ENCODE measurements at places on chromosomes 3 and 15.

GRCh38 chr15:58773024-58773423 lies 1.9 kb downstream of the MINDY2 start:
- DNase-seq: no peak

DNA sequence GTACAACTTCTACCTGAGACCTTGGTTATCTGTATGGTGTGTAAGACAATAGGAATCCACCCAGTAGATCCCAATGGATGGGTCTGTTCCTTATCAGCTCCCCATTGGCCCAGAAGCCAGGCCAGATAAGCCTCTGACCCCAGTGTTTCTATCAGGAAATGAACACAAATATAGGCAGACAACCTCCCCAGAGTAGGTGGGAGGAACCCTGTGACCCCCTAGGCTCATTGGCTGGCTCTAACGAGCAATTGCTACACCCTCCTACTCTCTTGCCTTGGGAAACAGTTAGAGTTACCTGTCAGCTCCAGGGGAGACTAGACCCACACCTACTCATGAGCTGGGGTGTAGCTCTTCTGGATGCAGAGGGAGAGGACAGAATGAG lies 299.9 kb downstream of the UACA start:
- no peak for DNase-seq

- no peak for DNase-seq
These were observed 35.4 kb downstream of the MFSD1 start for GRCh38 chr3:158837240-158837639.

GRCh38 chr3:58691997-58692396 lies 25.4 kb upstream of the FAM3D start:
- DNase-seq: peak; percentile 18

GRCh38 chr15:83100097-83100646 lies 7.3 kb upstream of the TM6SF1 start:
- DNase-seq: no peak

GRCh38 chr3:142501004-142501926 lies 53.4 kb upstream of the XRN1 start:
- DNase-seq: peak; percentile 86

DNA sequence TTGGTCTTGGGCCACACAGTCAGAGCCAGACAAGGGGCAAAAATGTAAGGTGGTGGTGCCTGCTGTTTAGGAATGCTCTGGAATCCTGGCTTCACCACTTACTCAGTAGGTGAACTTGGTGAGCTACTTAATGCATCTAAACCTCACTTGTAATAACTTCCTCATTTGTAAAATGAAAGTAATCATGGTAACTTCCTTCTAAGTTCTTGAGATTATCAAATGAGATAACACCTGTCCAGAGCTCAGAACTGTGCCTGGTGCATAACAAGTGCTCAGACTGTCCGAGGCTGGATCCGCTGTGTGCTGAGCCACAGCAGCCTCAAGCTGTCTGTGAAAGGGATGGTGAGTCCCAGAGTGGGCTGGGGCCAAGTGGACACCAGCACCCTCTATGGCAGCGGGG lies 62.8 kb upstream of the KY start:
- DNase-seq: no peak

GRCh38 chr3:68033867-68034266 lies 379.5 kb upstream of the SUCLG2 start:
- no peak for DNase-seq

- DNase-seq: no peak
These were observed 309.4 kb downstream of the PLCL2 start for GRCh38 chr3:17194116-17194515.

DNA sequence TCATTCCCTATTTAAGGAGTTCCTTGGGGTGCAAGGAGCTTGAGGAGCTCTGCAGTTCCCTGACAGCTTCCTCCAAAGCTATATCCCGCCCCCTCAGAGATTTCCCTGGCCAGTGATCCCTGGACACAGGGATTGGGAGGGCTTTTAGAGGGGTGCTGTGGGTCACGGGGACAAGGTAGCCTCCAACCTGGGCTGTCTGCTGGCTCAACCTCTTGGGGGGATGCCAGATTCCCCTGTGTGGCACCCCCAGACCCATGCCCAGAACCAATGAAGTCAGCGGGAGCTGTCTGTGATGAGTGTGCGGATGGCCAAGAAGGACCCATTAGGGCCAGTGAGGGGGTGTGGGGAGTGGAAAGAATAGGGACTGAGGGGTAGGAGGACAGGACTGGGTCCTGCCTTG lies 21.0 kb upstream of the ATP2B2 start:
- DNase-seq: no peak

DNA sequence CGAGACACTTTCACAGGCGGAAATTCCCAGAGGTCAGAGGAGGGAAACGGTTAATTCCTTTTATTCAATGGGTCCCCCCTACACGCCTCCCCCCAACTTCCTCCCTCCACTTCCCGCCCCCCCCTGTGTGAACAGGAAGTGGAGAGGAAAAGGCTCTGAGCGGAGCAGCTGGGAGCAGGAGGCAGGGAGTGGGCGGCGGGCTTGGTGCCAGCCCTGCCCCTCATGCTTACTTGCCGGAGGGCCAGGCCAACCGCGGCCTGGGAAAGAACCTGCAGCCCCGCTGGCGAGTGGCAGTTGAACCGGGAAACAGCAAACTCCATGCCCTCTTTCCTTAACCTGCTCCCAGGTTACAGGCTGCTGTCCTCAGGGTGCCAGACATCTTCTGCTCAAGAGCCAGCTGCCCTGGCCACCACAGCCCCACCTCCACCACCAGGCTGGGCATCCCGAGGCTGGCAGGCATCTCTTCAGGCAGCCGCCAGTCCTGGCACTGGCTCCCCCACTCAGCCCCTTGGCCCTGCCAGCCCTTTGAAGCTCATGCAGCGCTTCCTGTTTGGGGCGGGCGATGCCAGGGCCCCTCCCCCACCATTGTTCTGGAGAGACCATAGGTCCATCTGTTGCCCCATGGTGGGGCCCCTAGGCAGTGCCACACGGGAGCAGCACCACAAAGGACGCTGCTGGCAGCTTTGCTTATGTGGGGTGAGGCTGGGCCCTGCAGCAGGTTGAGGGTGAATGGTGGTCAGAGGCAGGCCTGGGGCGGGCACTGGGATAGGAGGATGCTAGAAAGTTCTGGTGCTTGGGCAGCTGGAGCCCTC lies 12.9 kb downstream of the VPS18 start:
- no peak for DNase-seq

GRCh38 chr3:184683234-184683633 lies 28.6 kb downstream of the MAGEF1 start:
- no peak for DNase-seq

DNA sequence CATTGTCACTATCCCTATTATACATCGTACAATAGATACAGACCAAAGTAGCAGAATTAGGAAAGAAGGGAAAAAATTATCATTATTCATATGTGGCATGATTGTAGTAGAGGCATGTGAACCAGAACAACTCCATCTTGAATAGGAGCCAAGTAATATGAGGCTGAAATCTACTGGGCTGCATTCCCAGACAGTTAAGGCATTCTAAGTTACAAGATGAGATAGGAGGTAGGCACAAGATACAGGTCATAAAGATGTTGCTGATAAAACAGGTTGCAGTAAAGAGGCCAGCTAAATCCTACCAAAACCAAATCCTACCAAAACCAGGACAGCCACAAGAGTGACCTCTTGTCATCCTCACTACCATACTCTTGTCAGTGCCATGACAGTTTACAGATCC lies 1035.4 kb upstream of the SEMA6D start:
- DNase-seq: no peak

- DNase-seq: no peak
These were observed 667.9 kb upstream of the SGO1 start for GRCh38 chr3:20853890-20854289.

GRCh38 chr3:73542136-73542535 lies 82.6 kb downstream of the PDZRN3 start:
- DNase-seq: no peak

- peak; percentile 2 for DNase-seq
These were observed 167.6 kb upstream of the ST8SIA2 start for GRCh38 chr15:92226020-92226612.

GRCh38 chr15:52488830-52489229 lies 39.9 kb downstream of the MYO5A start:
- no peak for DNase-seq

- DNase-seq: no peak
These were observed 21.9 kb downstream of the LSAMP start for GRCh38 chr3:116423374-116423773.

GRCh38 chr3:9392041-9392440 lies 5.4 kb upstream of the SETD5 start:
- no peak for DNase-seq

Measured in fibroblast of skin of right biceps (primary cell).